ENCODE measurements at places on chromosomes 6 and 20.

DNA sequence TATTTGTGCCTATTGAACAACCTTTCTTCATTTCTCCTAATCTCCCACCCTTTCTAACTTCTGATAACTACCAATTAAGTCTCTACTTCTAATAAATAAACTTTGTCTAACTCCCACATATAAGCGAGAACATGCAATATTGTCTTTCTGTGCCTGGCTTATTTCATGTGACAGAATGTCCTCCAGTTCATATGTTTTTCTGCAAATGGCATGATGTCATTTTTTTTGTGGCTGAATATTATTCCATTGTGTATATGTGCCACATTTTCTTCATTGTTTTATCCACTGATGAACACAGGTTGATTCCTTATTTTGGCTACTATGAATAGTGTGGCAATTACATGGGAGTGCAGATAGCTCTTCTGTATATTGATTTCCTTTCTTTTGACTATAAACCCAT lies 1041.5 kb upstream of the MANEA start:
- DNase-seq, result no peak

GRCh38 chr6:155050311-155050710 lies 55.2 kb downstream of the TIAM2 start:
- no peak for DNase-seq

DNA sequence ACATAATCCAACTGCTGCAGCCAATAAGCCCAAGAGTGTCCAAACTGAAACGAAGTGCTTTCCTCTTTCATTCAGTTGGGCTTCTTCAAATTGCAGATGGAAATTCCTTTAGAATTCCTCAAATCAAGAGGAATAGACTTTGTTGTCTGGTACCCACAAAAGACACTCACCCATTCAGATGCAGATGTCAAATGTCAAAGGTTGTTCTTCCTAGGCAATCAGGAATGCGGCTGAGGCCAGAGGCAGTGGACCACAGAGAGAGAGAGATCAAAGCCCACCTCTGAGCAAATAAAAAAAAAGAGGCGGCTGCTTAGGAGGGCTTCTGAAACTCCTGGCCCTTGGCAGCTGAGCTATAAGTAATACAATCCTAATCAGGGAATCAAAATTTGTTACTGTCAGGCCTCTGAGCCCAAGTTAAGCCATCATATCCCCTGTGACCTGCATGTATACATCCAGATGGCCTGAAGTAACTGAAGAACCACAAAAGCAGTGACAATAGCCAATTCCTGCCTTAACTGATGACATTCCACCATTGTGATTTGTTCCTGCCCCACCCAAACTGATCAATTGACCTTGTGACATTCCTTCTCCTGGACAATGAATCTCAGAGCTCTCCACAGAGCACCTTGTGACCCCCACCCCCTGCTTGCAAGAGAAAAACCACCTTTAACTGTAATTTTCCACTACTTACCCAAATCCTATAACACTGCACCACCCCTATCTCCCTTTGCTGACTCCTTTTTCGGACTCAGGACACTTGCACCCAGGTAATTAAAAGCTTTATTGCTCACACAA lies 303.0 kb upstream of the GJE1 start:
- no peak for DNase-seq

DNA sequence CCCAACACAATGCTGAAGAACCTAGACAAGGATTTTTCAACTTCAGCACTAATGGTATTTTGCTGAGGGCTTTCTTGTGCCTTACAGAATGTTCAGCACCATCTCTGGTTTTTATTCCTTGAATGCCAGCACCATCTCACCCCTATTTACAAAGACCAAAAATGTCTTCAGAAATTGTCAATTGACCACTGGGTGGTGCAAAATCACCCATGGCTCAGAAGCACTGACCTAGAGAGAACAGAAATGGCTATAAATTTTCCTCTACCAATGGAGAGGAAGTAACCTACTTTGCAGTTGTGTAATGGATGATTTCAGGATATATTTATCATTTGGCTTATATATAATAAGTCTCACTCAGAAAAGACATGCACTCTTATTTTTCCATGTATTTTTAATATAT lies 431.0 kb upstream of the IRAK1BP1 start:
- DNase-seq, result peak; percentile 34

DNA sequence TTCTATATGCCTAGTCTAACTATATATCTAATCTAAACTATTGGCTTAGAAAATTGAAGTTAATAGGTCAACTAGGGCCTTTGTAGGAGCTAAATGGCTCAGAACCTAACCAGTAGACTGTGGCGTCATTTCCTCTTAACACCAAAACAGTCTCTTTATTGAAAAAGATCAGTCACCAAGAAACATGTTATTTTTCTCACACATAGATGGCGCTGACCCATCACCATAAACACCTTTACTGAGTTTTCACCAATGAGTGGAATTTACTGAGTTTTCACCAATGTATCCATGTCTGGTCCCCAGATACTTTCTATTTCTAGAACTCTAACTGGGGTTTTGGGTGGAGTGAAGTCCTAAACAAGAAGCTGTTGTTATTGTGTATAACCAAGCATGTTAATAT lies 636.0 kb downstream of the BCKDHB start:
- DNase-seq, result peak; percentile 58

DNA sequence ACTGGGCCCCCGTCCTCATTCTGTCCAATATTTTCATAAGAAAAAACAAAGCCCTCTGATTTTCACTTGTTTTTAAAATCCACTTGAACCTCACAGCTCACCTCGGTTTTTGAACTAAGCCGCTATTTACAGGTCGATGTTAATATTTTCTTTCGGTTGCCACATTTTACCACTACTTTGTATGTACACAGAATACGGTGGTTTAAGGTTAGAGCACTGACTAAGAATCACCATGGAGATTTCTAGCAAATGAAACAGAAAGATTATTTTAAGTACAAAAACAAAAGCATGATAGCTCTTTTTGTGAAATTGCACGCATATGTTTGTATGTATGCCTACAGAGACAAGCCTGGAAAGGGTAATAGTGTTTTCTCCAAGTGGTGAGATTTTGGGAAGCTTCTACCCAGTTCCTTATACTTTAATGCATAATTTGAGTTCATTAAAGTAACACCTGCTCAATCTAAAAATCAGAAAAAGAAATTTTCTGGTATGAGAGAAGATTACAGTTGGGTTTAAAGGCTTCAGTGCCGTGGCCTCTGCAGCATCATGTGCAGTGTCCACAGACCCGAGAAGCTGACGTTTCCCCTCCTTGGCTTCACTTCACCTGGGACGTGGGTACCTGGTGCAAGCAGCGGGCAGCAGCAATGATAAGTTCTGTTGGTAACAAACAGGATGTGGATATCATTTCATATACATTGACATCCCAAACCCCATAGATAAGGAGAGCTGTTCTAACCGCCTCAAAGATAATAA lies 144.0 kb downstream of the UST start:
- DNase-seq, result no peak

Measured in NB4 (cell line).